Stimulated activated memory B cell treated with anti-CD40 and anti-IgM and Interleukin-4, amounts not matched to agents 10 μg/mL and 1 μg/mL and 100 μg/mL, for 72 hours (primary cell): ENCODE measurements at places on chromosomes 1 and 21.

GRCh38 chr1:108556499-108556898 lies 3.4 kb upstream of the EEIG2 start:
- ATAC-seq = no peak

DNA sequence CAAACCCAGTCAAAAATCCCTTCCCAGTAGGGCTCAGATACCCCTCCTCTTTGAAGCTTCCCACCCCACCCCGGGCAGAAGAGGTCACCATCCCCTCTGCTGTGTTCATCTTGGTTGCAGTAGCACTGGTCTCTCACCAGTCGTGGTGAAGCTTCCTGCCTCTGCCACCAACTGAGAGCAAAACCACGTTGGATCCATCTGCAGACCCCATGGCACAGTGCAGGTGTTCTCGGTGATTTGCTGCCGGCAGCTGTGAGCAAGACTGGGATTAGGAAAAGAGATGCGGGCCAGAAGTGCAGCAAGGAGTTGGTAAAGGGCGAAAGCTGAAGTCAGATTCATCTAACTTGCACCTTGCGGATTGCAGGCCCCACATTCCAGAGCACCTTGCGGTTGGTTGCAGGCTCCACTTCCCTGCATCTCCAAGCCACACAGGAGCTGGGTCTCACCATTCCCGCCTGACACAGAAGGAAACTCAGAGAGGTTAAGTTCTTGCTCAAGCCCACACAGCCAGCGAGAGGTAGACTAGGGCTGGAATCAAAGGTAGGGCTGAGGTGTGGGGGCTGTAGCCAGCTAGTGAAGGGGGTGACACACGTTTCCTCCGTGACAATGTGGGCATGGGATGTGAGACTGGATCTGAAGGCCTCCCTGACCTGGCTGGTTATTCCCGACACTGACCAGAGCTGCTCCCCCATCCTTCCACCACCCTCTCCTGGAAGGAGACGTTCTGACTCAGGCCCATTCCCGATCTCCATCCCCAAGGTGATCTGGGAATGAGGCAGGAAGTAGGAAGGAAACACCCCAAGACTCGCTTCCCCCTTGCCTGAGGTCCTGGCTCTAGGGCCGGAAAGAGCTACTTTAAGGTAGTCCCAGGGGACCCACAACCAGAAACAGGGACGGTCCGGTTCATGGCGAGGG lies 3.3 kb upstream of the FAM110D start:
- peak; percentile 28 for ATAC-seq

DNA sequence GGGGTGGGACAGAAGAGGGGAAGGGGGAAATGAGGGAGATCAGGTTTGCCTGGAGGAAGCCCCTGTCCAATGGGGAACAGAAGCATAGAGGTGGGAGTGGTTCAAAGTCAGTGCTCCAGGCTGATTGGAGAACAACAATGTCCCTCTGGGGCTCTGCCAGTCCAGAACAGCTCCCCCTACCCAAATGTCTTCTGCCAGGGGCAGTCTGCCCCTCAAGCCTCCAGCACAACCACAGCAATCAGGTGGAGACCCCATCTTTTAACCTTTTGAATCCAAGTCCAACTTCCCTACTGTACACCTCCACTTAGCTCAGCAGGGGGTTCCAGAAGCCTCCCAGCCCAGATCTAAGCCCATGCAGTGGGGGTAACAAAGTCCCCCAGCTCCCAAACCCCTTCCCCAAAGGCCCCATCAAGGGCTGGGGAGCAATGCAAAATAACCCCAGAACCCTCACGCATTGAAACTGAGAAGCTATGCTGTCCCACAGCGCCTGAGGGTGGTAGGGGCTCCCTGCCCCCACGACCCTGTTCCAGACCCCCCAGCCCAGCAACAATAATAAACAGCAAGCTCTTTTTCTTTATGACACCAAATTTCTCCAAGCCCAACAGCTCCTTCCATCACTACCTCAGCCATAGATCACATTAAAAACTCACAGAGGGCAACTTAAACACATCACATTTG lies 3.3 kb downstream of the AHDC1 start:
- ATAC-seq = no peak

DNA sequence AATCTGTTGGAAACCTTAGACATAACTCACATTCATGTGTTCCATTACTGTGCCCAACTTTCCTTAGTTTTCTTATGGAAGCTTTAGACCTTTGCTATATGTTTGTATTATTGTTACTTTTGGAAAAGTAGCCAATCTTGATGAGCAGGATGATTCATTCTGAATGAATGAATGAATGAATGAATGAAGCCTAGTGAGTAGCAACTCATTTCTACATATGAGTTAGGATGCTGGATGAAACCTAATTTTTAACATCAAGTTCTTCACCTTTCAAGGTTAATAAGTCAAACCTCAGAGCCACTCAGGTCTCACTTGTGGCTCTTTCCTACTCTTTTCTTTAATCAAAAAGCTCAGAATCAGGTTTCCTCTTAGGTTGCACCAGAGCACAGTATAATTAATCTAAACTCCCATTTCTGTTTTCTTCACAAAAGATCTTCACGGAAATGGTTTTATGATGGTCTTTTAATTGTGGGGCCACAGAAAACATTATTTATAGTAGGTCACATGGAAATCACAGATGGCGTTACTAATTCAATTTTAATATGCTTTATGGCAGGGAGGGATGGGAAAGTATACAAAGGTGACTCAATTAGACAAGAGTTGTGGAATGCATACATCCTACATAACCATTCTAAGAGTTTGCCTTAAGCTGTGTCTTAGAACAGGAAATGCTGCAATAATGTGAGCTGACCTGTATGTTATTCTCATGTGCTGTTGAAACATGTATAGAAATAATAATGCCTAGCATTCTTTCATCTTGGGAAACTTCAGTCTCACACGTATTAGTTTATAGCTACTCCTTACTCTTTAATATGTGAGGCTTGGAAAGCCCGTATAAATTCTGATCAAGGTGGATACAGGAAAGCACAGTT lies 4.5 kb upstream of the DDX59 start:
- no peak for ATAC-seq

DNA sequence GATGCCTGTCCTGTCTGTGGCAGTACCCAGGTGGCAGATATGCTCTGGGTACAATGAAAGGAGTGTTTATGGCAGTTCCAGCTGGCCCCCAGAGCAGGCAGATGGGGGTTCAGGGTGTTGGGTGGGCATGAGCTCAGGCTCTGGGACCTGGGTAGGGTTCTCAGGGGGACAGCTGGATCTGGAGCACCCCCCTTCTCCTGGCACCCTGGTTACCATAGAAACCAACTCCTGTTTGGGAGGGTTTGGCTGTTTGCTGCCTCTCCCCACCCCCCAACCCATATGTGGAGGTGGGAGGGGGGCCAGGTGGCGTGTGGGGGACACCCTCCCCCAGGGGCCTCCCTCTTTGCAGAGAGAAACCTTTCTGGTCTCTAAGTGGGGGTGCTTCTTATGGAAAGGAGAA lies 7.1 kb downstream of the FOXO6 start:
- ATAC-seq = no peak

GRCh38 chr1:30329263-30329753 lies 394.1 kb downstream of the MATN1 start:
- no peak for ATAC-seq

DNA sequence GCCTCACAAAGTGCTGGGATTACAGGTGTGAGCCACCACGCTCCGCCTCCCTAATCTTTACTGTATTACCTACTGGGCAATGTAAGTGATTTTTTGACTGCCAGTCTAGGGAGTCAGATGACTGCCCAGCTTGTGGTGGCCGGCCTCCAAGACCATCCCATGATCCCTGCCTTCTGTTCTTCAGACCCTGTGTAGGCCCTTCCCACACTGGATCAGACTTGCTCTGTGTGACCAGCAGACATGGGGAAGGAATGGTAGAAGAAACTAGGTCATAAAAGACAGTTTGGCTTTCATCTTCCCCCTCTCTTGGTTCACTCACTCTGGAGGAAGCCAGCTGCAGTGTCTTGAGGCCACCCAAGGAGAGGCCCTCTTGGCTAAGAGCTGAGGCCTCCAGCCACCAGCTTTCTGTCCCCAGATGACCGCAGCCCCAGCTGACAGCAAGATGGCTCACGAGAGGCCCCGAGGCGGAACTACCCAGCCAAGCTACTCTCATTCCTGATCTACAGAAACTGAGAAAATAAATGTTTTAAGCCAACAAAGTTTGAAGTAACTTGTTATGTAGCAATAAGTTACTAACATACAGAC lies 14.5 kb upstream of the CBR3 start:
- no peak for ATAC-seq
